ENCODE measurements at places on chromosomes 11 and 22.

GRCh38 chr22:48722661-48723060, 1105.0 kb downstream of the BRD1 start:
- DNase-seq, result no peak

- DNase-seq, result no peak
Measured at GRCh38 chr11:125960771-125961170, 14.9 kb downstream of the VSIG10L2 start.

DNA sequence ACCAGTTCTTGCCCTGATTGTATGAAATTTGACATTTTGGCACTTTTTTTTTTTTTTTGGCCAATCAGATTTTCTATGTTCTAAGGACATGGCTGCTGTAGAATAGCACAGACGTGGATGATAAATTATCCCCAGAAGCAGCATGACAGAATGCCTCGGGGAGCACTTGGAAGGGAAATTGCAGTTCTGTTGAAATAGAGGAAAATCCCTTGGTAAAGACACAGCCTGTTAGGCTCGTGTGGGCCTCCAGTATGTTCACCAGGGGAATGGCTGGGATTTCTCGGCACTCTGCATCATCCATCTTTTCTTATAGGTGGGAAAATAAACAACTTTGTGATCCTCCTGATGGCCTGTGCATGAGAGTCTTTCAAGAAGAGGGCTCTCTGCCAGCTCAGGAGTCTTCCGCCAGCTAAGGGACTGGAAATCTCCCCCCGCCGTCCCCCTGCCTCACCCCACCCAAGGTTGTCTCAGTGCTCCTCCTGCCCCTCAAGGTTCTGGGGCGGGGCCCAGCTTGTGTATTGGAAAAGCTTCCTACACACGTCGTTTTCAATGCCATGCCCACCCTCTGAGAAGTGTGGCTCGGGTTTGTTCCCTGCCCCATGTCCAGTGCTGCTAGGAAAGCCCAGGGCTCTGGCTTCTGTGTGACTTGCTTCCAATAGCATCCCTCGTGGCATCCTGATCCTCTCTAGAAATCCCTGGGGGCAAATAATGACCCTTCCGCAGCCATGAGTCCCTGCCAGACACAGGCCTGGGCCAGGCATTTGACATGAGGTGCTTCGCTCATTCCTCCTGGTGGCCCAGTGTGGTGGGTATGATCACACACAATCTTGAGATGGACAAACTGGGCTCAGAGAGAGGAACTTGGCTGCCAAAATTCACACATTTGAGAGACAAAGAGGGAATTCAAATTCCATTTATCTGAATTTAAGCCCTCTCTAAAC, 70.6 kb upstream of the ATXN10 start:
- DNase-seq, result no peak

DNA sequence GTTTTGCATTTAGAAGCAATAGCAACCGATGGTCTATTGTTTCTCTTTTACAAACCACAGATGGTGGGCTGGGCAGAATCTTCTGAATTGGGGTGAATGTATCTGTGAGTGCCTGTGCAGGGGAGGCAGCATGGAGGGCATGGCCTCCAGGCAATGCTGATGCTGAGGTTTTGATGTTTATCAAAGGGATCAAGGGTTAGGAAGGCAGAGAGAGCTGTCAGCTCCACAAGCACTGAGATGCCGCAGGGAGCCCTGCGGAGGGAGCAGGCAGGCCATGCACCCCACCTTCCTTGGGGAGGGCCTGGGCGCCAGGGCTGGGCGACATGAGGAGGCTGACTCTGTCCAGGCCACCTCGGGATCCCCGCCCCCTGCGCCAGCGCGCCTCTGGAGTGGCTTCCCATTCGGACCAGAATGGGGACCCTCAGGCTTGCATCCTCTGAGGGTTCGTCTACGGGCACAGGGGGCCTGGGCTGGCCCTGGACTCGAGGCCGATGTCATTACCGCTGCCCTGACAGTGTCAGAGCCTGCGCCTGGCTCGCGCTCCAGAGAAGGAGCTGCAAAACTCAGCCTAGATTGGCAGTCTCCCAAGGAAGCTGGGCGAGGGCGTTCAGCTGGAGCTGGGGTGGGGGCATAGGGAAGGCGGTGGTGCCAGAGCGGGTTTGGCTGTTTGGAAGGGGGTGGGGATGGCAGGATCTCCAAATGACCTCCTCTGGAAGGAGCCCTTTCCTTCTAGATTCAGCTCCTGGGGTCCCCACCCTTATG, 13.9 kb upstream of the TH start:
- DNase-seq, result no peak

- no peak for DNase-seq
Measured at GRCh38 chr11:43504316-43504950, 145.7 kb downstream of the TTC17 start.

DNA sequence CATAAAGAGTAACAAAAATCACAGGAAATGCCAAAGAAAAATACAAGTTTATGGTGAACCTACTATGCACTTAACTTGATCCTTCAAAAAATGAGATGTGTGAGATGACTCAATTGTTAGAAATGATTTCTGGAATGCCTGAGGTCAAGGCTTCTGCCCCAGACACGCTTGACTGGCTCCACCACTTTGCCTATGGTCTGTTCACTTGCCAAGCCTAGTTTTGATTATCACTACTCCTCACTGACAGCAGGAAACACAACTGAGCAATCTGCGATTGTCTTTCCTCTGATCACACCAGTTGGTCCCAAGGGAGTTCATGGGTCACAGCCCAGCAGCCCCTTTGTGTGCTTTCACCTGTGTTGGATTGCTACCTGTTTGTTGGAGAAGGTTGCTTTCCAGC, 20.6 kb upstream of the PRDM10 start:
- DNase-seq, result no peak

GRCh38 chr11:9594267-9595046, 21.0 kb downstream of the WEE1 start:
- no peak for DNase-seq

DNA sequence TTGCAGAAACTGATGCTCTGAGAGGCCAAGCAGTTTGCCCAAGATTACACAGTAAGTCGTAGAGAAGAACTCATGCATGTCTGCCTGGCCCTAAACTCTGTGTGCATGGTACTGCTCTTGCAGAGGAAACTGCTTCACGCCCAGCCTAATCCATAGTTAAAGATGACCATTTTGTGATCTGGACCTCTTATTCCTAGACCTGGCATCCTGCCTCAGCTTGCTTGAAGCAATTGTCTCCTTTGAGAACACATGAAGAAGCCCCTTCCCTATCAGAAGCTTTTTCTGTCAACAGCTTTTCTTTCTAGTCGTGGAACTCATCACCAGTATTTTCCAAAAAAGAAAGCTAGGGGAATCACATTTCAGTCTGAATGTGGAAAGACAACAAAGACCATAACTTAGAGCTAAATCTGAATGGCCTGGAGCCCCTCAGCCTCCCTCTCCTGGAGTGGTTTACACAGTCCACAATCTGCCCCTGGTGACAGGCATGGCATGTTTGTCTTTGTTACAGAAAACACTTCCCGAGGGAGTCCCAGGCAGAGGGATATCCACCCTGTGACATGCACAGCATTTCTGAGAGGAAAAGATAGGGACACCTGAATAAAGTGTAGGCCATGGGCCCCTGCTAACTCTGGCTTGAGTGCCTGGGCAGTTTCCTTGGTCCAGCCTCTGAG, 2.9 kb upstream of the FZD4 start:
- DNase-seq, result no peak

- DNase-seq, result no peak
Measured at GRCh38 chr22:49232319-49233067, 595.2 kb downstream of the BRD1 start.

DNA sequence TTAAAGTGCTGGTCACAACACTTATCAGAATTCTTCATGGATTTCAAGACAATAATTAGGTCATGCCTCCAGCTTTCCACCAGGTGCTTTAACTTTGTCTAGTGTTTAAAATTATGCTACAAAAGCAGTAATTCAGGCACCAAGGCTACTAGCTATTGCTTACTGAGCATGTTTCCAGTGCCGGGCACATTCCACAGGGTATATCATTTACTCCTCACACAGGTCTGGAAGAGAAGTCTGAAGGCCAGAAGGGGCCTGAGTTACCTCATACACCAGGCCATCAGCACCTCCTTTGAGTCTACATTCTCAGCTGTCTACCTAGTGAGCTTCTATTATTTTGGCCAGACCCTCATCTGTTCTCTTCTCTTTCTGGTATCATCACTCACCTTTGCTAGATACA, 41.7 kb upstream of the LMO2 start:
- no peak for DNase-seq

DNA sequence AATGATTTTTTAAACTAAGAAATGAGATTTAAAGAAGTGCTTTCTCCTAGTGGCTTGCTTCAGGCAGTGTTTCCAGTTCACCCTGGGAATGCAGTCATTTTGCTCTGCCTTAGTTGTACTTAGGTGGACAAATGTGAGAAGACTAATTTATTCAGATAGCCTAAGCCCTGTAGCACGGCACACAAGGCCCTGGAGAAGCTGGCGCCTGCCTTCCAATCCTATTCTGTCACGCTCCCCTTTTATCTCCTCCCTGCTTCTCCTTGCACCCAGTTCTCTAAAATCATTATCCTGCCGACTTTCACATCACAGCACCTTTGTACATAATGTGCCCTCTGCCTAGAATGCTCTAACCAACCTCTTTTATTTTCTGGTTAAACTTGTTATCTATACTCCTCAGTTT, 64.0 kb downstream of the PPME1 start:
- no peak for DNase-seq

- DNase-seq, result no peak
Measured at GRCh38 chr11:95239871-95240649, 9.1 kb upstream of the SESN3 start.

DNA sequence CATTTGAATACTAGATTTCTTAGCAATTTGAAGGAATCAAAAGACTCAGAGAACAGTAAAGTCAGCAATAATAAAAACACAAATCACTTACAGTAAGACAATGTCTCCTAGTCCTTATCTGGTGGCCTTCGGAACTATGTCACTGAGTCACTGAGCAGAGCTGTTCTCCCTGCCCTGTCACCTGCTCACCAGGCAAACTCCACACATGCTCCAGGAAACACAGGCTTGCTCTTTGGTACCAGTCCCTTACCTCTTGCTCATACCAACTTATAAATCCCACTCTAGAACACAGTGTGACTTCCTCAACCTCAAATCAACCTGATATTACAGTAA, 81.1 kb upstream of the CHRM4 start:
- DNase-seq, result no peak

GRCh38 chr11:73034331-73034730, 107.8 kb downstream of the FCHSD2 start:
- no peak for DNase-seq

GRCh38 chr22:46971099-46971763, 208.8 kb downstream of the TBC1D22A start:
- DNase-seq, result no peak

GRCh38 chr11:34243600-34244464, 114.0 kb downstream of the ABTB2 start:
- DNase-seq, result peak; percentile 70

- DNase-seq, result peak; percentile 44
Measured at GRCh38 chr11:49995565-49995964, 13.2 kb upstream of the OR4C12 start.

DNA sequence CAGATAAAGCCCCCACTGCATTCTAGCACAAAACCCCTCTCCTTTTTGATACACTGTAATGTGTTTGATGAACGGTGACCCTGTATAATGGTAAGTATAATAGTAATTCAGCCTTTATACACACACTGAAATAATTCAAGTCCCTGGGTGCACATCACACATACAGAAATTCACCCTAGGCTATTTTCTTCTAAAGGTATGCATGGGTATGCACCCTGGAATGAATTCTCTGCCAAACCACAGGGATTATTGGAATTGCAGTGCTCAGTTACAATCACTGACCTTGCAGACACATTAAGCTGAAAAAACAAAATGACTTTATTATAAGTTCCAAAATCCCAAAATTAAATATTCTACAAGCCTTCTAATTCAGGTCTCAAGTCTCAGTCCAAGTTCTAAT, 245.9 kb upstream of the FAT3 start:
- DNase-seq, result no peak

- DNase-seq, result no peak
Measured at GRCh38 chr11:119774172-119774763, 45.3 kb upstream of the NECTIN1 start.

DNA sequence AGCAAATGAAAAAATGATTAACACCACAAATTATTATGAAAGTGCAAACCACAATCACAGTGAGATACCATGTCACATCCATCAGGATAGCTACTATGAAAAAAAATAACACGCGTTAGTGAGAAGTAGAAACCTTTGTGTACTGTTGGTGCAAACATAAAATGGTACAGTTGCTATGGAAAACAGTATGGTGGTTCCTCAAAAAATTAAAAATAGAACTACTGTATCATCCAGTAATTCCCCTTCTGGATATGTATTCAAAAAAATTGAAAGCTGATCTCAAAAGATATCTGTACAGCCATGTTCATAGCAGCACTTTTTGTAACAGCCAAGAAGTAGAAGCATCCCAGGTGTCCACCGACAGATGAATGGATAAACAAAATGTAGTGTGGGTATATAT, 43.4 kb downstream of the CCDC81 start:
- DNase-seq, result no peak

- DNase-seq, result no peak
Measured at GRCh38 chr11:130055617-130056016, 14.1 kb upstream of the APLP2 start.

DNA sequence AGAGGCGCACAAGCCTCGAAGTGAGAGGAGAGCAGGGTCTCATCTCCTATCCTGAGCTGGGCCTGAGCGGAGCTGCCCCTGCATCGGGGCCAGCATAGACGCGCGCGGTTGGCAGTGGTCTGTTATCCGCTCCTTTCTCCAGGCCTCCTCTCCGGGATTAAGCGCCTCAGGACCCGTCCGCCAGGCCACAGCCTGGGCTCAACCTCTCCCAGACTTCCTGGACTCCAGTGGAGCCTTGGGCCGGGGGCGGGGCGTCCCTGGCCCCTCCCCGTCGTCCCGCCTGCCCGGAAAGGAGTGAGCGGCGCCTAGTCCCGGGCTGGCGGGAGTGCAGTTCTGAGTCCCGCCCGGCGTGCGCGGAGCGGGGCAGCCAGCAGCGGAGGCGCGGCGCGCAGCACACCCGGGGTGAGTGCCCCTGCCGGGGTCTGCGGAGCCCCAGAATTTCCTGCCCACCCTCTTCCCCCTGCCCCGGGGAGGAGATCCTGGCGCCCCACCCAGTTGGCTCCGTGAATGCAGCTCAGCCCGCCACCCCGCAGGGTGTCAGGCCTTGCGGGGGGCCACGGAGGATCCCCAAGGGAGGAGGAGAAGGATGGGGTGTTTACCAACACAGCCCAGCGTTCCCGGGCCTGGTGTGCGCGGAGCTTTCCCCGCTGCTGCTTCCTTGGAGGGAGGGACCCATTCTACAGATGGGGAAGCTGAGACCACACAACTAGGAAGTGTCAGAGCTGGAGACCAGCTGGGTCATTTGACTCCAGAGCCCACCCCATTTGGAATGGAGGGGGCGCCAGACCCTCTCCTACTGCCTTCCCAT, at the start of gene TCIRG1:
Gene TCIRG1 (plus strand): TSS at position 308 of the 808 bp plus-strand sequence. CDS start 2,247 bp downstream, outside the sequence.
- peak; percentile 83 for DNase-seq

GRCh38 chr11:65855927-65856363, 2.0 kb downstream of the CFL1 start:
- DNase-seq, result no peak

GRCh38 chr11:88521399-88521798, 183.9 kb upstream of the CTSC start:
- DNase-seq, result no peak
